ENCODE measurements at places on chromosomes 6 and 20. TPM values are rescaled to one million over a fixed set of nuclear protein-coding genes. Genes with fewer than 3 reads are reported as not detected.

TFAP2D gene
- not detected for total RNA-seq

LTV1 gene
- 21.0 TPM for total RNA-seq

ZKSCAN4 gene
- 6.3 TPM for total RNA-seq

C20orf144 gene
- not detected for total RNA-seq

DBNDD2 gene
- 4.1 TPM for total RNA-seq

PPP1R16B gene
- not detected for total RNA-seq

TCP11 gene
- total RNA-seq: 0.11 TPM

UNC5CL gene
- 0.26 TPM for total RNA-seq

HLA-DQB2 gene
- not detected for total RNA-seq

SLC12A5 gene
- under 0.01 TPM for total RNA-seq

KCNK16 gene
- not detected for total RNA-seq

FAM83B gene
- under 0.01 TPM for total RNA-seq

MAP3K7 gene
- 45.7 TPM for total RNA-seq

HSPA12B gene
- 0.22 TPM for total RNA-seq

RPS6KA2 gene
- total RNA-seq: 167 TPM

C6orf163 gene
- 6.8 TPM for total RNA-seq

GJA1 gene
- total RNA-seq: 737 TPM

SIM1 gene
- total RNA-seq: not detected

NCOA5 gene
- 12.9 TPM for total RNA-seq

OTOR gene
- total RNA-seq: not detected

EPHA7 gene
- total RNA-seq: not detected

THEMIS gene
- not detected for total RNA-seq

SYS1 gene
- 34.5 TPM for total RNA-seq

CLPSL2 gene
- not detected for total RNA-seq

WFDC10A gene
- not detected for total RNA-seq

PDE7B gene
- 25.7 TPM for total RNA-seq

LHFPL5 gene
- not detected for total RNA-seq

KCNQ5 gene
- total RNA-seq: 55.2 TPM

DEF6 gene
- total RNA-seq: 0.86 TPM

DOK5 gene
- total RNA-seq: 31.6 TPM

CD24 gene
- 4.2 TPM for total RNA-seq

GFRA4 gene
- not detected for total RNA-seq

VSX1 gene
- not detected for total RNA-seq

PLA2G7 gene
- not detected for total RNA-seq

KLC4 gene
- 14.3 TPM for total RNA-seq

DEFB124 gene
- total RNA-seq: not detected

CFB gene
- total RNA-seq: 34.6 TPM

CYP24A1 gene
- 0.43 TPM for total RNA-seq

ZNF391 gene
- 5.7 TPM for total RNA-seq

NFATC2 gene
- total RNA-seq: 1.1 TPM

IL17A gene
- not detected for total RNA-seq

All from articular chondrocyte of knee joint (primary cell).